Hematopoietic multipotent progenitor cell treated with erythropoietin and hydrocortisone succinate and interleukin-3 and kit ligand, for 4 days (in vitro differentiated cells): ENCODE measurements at places on chromosomes 3 and 15.

DNA sequence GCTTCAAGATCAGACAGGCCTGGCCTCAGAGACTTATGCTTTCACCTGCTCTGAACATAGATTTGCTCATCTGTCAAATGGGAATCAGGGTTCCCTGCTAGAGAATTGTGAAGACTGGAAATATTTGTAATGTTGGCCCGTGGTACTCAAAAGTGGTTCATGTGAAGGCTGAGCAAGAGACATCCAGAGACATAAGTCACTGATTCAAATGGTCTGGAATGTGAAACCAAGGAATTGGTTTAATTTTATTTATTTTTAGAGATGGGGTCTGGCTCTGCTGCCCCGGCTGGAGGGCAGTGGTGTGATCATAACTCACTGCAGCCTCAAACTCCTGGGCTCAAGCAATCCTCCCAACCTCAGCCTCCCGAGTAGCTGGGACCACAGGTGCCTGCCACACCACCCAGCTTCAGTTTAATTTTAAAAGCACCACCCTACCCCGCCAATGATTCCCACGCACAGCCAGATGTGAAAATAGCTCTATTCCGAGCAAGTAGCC is 60.1 kb downstream of the DAPK2 start:
- no peak for DNase-seq

- DNase-seq, result no peak
Measured at GRCh38 chr15:65094294-65094995, 17.9 kb downstream of the KBTBD13 start.

DNA sequence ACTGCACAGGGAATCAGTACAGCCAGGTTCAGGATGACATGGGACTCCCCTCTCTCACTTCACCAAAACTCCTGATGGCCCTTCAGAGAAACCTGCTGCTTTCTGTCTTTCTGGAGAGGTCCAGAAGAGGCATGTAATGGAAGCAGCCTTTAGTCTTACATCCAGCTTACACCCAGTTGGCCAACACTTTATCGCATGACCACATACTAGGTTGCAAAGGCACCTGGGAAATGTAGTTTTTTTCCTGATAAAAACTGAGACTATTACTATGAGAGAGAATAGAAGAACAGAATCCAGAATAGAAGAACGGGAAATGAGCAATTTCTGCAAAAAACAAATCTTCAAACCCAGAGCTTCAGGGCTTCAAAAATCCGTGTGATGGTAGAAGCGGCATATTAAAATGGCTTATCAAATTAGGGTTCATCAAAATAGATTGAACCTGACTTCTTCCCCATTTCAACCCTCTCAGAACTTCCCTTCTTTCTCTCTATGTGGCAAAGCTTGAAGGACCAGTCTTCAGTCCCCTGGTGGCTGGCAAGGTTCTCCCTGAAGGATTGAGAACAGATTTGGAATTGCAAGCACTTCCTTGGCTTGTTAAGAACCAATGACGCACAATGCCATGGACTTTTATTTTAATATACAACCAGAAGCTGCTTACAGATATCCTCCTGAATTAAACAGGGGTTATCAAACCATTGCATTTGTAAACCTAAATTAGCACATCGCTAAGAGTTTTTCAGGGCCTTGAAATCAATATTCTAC is 34.4 kb downstream of the CORO2B start:
- DNase-seq, result peak; percentile 48

DNA sequence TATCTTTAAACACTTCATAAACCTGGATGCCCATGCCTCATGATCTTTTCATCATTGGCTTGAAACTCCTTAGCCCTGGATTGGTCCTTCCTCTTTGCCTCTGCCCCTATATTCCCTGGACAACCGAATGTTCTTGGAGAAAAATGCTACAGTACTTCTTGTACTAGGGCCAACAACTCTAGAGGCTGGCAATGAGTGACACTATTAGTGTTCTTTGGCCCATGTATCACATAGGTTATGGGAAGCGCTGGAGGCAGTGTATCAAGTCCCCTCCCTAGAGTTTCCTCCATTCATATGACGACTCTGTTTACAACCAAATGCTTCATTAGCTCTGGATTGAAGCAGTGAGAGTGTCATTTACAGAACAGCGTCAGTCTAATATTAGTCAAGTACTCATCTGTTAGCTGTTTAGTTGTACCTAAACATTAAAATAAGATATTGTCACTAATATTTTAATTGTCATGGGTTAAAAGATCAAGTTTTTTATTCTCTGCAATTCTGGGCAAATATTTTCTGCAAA is 66.4 kb upstream of the MYO5C start:
- no peak for DNase-seq

DNA sequence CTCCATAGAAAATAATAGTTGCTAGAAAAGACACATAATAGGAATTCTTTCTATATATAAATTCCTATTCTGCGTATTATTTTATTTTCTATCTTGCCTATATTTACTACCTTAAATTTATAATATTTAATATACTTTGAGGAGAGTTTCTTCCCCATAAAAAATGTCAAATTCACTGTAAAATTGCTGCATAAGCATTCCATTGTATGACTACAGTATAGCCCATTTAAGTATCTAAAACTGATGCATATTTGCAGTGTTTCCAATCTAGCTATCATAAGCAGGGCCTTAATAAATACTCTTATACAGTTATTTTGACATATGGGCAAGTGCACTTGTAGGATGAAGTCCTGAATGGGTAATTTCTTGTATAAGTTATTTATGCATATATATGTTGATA is 1088.6 kb upstream of the EPHA6 start:
- no peak for DNase-seq

DNA sequence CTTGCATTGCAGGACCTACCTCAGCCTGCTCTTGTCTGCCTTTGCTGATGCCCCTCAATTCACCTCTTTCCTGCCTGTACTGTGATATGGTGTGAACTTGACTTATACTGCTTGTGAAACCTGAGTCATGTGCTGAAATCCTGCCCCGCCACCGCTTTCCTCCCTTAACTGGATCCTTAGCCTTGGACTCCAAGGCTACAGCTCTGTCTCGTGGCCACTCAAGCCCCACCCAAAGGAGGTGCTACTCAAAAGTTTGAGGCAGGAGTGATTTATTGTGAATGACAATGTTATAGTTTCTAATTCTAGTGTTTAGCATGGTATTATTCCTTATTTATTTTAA is 56.1 kb downstream of the MYZAP start:
- no peak for DNase-seq

DNA sequence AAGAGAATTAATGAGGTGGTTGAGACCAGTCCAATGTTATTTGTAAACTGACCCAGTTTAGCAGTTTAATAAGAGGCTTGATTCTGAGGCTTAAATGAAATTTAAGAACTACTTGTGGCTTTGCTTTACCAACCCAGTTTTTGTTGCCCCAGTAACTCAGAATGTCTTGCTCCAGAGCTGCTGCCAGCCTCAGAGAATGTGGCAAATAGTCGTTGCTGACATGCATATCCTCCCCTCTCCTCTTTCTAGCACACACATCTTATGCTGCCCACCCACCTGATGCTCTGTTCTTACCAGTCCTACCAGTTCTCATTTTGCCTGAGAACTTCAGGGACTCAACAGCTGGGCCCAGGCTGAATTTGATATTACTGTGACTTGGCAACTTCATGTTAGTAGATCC is 92.4 kb upstream of the TSC22D2 start:
- no peak for DNase-seq

DNA sequence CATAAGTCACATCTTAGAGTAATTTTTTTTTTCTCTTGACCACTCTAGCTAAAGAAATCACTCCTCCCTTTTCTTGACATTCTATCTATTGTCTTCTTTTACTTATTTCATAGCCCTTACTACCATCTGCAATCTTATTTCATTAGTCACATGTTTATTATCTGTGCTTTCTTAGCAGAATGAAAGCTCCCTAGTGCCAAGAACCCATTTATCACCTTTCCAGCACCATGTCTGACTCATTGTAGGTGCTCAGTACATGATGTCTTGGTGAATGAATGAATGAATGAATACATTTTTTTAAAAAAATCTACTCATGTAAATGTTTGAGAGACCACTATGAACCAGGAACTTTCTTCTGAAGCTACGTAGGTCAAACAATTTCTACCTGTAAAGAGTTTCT is 157.2 kb downstream of the CADPS start:
- DNase-seq, result no peak

- DNase-seq, result no peak
Measured at GRCh38 chr15:97045666-97046421, 715.3 kb downstream of the NR2F2 start.

DNA sequence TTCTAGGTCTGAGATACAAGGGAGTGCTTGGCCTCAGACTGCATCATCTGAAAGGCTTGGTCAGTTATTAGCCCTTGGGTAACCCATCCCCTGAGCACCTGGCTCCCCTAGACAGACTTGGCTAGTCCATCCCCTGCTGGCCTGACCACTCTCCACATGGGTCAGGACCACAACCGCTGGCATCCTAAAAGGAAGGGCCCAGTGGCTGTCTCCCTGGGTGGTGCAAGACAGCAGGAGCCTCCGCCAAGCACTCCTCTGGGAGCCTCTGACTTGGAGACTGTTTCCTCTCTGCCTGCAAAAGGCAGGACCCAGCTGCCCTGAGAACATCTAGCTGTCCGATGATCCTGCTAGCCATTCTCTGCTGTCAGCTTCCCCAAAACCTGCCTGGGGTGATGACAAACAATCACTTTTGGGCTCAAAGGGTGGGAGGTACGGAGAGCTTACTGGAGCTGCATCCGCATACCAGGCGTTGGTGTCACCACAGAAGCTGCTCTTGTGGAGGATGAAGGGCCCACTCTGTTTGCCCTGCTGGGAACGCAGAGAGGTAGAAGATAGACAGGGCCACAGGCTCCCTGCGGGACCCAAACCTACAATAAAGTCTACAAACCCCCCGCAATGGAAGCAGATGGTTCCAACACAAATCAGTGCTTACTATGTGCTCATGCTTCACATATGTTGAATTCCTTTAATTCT is 108.0 kb upstream of the PRR20G start:
- DNase-seq, result no peak

DNA sequence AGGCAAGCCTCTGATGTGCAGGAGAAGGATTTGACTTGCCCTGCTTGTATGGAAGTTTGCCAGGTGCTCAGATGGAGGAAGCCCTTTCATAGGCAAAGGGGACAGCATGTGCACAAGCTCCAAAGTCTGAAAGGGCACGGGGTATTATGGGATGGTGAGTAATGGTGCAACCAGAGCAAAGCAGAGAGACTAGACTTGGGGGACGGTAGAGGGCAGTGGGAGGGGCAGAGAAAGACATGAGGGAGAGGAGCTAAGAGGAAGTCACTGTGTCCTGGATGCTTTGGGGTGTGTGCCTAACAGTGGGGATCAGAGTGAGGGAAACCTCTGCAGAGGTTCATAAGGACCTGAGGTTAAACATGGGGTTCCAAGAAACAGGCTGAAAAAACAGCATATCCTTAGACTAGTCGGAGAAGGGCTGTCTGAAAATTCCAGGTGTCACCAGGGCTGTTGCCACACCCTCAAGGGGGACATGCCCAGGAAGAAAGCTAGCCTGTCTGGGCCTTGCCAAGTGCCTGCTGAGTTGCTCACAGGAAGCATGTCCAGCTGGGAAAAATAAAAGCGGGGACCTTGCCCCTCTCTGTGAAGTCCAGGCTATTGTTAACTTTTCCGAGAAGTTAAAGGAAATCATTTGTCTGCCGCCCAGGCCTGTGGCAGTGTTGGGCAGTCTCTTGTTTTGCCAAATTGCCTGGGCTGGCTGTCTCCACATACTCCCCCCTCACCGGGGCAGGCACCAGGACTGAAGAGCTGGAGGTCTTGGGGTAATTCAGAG is 47.1 kb downstream of the HRH1 start:
- no peak for DNase-seq

DNA sequence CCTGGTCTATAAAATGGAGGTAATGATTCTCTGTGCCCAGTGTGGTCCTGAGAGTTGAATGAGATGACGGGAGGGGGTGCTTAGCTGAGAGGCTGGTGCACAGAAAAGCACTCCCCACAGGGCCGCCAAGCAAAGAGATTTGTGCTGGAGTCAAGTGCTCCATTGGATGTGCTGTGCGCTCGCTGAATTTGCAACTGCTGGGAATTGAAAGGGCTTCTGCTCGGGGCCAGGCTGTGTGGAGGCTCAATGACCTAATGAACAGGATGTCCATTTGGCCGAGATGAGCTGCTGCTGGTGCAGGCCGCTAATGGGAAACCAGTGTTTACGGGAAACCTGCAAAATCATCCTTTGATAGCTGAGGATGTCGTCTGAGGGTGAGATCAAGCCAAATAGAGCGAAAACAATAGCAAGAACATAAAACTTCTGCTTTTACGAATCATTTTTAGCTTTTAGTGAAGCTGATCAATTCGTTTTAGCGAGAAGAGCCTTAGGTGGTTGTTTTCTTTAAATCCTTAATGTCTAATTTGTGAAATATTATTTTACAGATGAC is 211.7 kb downstream of the GABRG3 start:
- no peak for DNase-seq
